Omental fat pad (tissue), 4 donors: ENCODE measurements at places on chromosomes 5 and 9. TPM values are rescaled to one million over a fixed set of nuclear protein-coding genes. Genes with fewer than 3 reads are reported as not detected.

Gene GRXCR2
- total RNA-seq: not detected

Gene C6
- 16.6 TPM for total RNA-seq

Gene PPP3R2
- not detected for total RNA-seq

Gene NRG2
- total RNA-seq: 8.5 TPM

Gene TAF11L14
- total RNA-seq: not detected

Gene PKD2L2
- not detected for total RNA-seq

Gene CAVIN4
- total RNA-seq: 0.31 TPM

DNA sequence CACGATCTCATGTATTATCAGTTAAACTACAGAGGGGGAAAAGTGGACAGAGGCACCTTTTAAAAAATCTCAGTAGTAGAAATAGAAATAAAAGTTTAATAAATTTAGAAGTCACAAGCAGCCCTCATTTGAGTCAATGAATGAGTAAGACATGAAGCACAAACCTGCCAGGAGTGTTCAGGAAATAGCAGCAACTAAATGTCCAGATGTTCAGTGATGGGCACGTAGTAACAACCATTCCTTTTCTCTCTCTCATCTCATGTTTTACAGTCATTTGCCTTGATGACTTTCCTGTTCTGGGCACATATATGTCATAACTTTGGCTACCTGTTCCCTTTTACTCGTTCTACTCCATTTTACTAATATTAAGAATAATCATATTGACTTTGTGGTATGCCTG lies 17.7 kb downstream of the ISOC1 start:
- no peak for DNase-seq

- DNase-seq: peak; percentile 19
Observed at GRCh38 chr9:129319076-129319937, 141.2 kb upstream of the IER5L start.

GRCh38 chr9:137070201-137070905 lies at the start of gene SAPCD2:
Gene SAPCD2 (minus strand): TSS chr9:137070557. CDS start chr9:137070460, 97 bp downstream.
- peak; percentile 45 for DNase-seq

DNA sequence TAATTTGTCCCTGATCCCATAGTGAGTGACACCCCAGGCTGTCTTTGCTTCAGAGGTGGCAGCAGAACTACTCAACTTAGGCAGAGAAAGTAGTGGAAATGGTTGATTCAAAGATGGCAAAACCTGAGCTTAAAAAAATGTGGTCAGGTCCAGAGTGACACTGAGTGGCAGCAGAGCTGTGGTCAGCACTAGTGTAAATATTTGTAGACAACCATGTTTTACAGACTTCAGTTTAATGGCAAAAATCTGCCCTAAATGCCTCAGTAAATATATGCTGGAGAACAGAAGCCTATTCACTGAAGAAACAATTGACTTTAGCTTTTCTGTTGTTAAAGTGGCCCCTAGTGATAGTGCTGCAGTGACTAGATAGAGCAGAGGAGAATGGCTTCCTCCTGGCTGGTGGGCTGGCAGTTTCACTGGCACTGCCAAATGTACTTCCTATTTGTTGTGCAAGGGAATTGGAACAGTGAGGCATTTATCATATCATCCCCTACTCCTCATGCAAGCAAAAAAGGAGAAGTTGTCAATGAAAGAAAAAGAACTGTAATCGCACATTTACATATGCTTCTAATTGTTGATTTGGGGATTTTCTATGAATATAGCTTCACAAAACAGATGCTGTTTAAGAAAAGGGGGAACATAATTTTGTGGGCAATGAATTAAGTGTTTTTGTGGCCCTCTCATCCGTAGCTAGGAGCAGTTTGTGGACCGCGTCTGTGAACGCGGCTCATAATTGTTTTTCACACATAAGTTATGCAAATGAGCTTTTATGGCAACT lies 12.0 kb downstream of the PBX3 start:
- no peak for DNase-seq

- DNase-seq: no peak
Observed at GRCh38 chr5:10578293-10578665, 14.4 kb downstream of the ANKRD33B start.

GRCh38 chr5:77419644-77420582 lies 72.2 kb downstream of the WDR41 start:
- DNase-seq: no peak

- DNase-seq: no peak
Observed at GRCh38 chr9:116643691-116644090, 43.4 kb upstream of the TRIM32 start.

DNA sequence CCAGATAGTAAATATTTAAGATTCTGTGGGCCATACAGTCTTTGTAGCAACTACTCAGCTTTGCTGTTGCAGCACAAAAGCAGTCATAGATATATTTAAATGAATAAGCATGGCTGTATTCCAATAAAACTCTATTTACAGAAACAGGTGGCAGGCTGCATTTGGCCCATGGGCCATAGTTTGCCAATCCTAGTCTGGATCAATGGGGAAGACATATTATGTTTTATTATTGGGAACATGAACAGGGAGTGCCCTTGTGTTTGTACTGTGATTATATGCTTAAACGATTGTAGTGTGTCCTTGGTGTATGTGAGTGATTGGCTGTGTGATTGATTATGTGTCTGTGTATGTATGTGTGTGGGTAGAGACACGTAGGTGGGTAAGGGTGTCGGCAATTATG lies 12.0 kb upstream of the CCL27 start:
- DNase-seq: no peak

DNA sequence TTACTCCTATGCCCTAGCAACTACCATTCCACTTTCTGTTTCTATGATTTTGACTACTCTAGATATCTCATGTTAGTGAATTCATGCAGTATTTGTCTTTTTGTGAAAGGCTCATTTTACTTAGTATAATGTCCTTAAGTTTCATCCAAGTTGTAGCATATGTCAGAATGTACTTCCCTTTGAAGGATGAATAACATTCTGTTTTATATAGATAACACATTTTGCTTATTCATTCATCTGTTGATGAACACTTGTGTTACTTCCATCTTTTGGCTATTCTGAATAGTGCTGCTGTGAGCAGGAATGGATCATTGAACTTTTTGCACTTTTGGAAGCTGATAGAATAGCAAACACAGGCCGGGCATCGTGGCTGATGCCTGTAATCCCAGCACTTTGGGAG lies 140.2 kb upstream of the MYO10 start:
- DNase-seq: no peak

DNA sequence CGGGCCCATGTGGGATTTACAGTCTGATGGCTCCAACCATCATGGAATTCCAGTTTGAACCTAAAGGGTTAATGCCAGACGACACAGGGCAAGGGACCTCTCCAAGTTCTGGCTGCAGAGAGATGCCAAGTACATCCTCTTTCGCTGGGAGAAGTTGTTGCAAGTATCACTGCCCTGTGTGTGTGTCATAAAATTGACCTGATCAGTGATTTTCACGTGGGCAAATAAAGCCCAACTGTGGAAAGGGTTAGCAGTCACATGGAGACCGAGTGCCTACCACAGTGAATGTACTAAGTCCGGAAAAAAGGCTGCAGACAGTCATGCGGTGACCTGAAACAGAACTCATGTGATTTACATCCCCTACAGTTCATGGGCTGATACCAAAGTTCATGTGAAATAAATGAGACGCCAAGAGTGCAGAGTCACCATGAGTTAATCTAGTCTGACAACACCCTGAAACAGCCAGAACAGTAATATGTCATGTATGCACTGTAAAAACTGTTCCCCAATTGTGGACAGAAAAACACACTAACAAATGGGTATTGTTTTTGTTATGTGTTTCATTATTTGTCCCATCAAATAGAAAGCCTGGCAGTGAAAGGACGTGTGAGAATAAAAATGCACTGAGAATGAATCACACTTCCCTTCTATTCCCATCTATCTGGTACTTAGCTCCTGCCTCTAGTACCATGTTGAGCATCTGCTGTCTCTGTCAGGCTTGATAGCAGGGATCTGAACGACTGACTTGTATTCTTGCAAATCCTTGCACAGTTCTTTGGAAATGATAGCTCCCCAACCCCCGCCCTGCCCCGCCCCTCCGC lies 115.7 kb downstream of the SUSD1 start:
- DNase-seq: no peak

DNA sequence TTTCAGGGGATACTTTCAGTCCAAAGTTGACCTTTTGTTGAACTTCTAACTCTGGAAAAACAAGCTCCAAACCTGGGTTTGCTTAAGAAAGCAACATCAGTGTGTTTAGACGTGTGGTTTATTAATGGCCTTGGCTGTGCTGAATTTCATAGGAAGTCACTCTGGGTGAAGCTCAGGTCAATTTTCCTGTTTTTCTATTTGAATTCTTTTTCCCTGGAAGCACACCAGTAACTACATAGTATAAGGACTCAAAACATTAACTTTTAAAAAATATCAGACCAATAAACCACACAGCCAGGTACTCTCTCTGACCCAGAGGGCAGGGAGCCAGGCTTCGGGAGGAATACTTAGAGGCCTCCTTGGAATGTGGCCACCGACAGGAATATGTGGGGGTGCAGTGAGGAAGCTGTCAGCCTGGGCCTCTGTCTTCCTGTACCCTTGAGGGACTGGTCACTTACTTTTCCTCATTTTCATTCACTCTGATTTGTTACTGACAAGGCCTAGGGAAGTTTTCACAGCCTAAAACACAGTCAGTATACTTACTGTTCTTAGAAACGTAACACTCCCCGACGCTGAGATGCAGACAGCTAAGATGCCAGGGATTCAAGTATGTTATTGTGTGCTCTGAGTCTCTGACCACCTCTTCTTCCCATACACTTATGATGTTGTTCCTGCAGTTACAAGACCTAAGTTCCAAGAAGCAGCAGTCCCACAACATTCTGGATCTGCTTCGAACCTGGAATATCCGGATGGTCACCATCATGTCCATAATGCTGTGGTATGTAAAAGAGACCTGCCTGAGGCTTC lies 18.9 kb downstream of the SLC22A5 start:
- DNase-seq: no peak

GRCh38 chr5:168316139-168316578 lies 24.7 kb downstream of the WWC1 start:
- no peak for DNase-seq

DNA sequence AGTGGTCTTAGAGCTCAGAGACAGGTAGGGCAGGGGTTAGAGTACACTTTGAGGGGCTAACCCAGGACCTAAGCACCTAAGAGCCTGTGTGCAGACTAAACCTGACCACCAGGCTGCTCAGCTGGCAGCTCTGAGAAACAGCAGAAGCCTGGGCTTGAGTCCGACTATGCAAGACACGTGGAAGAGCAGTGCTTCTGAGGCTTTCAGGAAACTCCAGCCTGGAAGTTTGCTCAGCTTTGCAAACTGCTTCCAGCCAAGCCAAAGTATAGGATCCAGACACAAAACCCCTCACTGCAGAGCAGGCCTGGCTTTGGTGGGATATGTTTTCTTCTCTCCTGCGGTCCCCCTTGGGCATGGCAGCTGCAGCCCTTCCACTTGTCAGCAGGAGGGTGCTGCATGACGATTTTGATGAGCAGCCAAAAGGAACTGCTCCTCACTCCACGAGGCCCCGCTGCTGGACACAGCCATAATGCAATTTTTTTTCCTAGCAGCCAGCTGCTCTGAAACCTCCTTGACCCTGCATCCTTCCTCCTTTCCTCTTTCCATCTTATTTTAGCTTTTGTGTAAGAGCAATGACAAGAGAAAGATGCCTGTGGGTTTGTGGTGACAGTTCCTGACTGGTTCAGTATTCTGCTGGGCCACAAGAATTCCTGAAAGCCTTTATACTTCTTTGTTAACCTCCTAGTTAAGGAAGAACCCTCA lies 123.1 kb downstream of the LIFR start:
- DNase-seq: no peak

- DNase-seq: no peak
Observed at GRCh38 chr5:93793159-93793781, 51.9 kb upstream of the POU5F2 start.

DNA sequence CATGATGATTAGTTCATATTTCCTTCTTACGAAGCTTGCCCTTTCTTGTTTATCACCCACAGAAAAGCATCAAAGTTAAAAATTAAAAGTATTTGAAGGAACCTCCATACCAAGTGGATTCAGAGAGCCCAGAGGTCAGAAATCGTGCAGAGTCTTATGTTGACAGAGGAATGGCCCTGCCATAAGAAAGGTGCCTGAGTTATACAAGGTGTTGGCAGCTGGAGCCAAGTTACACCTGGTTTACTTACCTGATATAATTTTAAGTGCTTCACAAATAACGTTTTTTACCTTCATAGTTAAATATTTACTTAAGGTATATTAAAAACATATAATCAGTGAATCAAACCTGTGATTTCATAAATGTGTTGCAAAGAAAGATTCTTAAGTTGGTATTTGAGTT lies 42.3 kb upstream of the DHFR start:
- DNase-seq: no peak

DNA sequence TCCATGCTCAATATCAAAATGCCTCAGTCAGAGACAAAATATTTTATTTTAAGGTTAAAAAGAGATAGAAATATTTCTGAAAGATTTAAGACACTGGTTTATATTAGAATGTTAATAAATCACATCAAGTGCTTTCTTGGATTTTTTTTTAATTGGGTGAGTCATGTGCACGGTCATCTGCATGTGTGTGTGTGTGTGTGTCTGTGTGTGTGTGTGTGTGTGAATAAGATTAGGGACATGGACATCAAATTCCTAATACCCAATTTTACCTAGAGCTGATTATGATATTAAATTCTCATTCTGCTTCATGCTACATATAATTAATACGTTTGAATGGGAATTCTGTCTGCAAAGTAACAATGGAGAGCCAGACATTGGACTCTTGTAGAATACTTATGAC lies 122.9 kb downstream of the BASP1 start:
- DNase-seq: no peak

- DNase-seq: no peak
Observed at GRCh38 chr9:127927988-127928675, 2.4 kb downstream of the PIP5KL1 start.

DNA sequence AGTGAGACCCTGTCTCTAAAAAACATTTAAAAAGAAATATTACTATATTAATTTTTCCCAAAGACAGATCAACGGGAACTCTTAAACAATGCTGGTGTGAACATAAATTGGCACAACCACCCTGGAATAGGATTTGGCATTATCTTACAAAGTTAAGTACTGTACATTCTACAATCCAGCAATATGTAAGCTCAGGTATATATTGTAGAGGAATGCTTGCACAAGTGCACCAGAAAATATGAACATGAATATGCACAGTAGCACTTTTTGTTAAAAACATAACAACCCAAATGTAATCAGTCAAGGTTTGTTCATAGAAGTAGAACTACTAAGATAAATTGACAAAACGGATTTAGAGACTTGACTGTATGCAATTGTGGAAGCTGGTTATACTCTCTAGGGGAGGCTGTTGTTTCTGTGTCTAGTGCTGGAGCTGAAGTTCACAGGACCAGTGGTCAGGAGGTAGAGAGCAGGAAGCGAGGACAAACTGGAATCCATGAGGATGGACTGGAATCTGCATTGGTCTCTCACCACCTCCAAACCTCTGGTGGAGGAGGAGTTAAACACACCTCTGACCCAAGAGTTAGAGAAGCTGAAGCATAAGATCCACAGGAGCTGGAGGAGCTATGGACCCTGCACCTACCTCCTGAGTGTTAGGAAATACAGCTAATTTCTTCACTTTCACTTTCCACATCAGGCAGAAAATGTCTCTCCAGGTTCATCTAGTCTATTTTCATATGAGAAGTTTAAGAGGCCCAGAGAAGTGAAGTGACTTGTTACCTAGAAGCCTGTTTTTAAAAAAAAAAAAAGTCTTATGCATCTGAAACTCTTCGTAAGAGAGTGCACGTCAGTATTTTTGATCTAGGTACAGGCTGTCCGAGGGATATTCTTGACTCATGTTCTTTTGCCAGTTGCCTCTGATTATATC lies 20.3 kb upstream of the RIC1 start:
- no peak for DNase-seq
